ENCODE measurements at places on chromosomes 7 and 10. TPM values are rescaled to one million over a fixed set of nuclear protein-coding genes. Genes with fewer than 3 reads are reported as not detected.

DNA sequence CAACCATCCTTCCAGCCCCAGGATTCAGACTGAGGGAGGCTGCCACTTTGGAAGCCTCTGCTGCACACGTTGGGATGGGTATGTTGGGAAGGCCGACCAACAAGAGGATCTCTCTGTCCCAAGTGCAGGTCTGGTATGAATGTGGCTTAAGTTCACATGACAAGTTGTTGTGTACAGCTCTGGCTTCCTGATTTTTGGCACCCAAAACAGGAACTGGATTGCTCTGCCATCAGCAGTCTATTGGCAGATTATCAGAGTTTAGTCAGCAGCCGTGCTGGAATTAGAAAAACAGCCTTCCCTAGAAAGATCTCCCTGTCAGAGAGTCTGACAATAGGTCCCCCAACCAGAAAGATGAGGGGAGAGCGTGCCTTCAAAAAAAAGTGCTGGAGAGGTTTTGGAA, 66.9 kb downstream of the GOLGA7B start:
- DNase-seq, result no peak

NPFFR1 gene
- polyA plus RNA-seq, result 0.15 TPM

DNA sequence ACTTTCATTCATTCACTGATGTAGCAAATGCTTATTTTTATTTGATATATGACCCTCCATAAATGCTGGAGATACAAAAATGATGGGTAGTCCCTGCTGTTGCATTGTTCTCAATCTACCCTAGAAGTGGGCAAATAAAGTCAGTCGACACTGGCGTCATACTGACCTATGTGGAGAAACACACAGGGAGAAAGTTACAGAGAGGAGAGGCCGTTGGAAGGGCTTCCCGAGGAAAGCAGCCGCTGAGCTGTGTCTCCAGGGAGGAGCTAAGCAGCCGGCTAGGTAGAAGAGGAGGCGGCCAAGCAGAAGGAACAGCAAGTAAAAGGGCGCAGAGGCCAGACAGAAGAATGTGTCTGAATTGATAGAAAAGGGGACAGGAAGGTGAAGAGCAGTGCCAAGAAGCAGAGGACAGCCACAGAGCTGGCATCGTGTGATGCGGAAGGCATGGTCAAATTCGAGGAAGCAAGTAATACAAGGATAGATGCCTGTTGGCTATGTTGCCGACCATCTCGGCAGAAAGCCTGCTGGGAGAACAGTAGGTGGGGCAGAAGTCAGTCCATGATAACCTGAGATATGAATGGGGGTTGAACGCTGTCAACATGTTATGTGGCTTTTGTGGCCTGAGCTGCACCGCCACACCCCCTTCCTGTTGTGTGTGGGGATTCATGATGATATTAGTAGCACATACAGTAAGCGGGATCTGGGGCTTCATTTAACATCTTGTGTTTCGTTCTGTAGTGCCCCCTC, 25.9 kb downstream of the ST8SIA6 start:
- no peak for DNase-seq

CELF2 gene
- 12.5 TPM for polyA plus RNA-seq

GHRHR gene
- 0.33 TPM for polyA plus RNA-seq

DNA sequence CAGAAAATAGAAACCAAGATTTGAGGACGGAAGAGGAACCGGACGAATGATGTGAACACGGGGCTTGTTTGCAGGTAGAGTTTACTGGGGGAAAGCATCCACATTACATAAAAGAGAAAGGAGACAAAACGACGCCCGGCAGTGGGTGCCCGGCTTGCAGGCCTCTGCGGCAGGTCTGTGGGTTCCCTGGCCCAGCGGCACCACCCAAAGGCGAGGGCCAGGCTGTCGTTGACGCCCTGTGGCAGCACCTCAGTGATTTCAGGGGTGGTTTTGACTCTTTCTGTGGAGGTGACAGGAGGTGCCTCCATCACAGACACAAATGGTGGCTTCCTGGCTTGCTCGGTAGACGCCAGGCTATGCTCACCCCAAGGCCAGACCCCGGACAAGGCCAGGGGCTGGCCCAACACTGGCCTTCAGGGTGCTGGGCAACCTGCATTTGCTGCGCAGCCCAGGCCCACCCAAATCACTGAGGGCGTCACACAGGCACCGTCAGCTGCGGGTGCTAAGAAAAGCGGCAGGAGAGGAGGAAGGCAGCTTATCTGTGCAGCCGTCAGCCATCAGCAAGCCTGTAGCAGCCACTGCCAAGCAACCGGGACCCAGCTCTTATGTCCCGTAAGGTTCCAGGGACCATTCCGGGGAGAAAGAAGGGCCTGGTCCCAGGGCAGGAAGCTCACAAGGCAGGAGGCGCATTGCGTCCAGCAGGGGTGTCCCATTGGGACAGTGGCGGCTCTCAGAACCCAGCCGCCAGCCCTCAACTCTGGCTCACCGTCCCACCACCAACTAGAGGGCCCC, 230.3 kb downstream of the PTPRN2 start:
- no peak for DNase-seq

DNA sequence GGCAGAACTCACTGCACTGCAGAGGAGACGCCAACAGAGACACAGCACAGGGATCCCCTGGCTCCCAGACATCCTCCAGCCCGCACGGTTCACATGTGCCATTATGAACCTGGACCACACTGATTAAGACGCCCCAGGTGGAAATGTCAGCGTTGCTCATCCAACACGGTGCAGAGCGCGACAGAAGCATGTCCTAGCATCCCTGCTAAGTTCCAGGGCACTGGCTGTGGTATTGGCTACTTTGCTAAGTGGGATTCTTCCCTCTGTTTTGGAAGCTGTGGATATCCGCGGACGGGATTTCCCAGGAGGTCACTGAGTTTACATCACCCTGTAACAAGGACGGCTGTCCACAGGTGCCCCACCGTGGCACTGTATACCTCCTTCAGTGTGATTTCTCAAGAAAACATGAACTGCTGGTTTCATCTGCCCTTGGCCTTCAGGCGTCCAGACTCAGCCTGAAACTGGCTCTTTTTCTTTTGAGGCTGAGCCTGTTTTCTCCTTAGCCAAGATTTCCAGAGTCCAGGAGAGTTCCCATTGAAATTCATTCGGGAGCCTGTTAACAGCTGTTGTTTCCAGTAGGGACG, 324.0 kb downstream of the WDR37 start:
- DNase-seq, result no peak

SP8 gene
- polyA plus RNA-seq, result not detected

PLEKHA1 gene
- polyA plus RNA-seq, result 127 TPM

DNA sequence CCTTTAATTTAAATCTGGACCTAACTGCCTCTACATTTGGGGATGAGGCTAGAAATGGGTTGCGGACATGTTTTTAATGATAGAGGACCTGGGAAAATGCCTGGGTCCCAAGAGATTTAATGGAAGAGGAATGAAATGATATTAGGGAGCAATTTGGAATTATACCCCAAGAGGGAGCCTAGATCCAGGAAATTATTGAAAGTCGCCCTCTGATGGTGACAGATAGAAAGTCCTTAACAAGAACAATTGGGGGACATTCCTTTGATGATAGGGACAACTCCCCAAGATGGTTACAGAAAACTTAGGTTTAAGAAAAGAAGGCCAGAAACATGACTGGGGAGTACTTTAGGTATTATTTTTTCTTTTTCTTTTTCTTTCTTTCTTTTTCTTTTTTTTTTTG, 9.5 kb upstream of the TSGA13 start:
- peak; percentile 20 for DNase-seq

CPEB3 gene
- 3.3 TPM for polyA plus RNA-seq
